ENCODE measurements at places on chromosomes 12 and 14. TPM values are rescaled to one million over a fixed set of nuclear protein-coding genes. Genes with fewer than 3 reads are reported as not detected.

The FOXJ2 gene
- total RNA-seq: 9.4 TPM

The SDR9C7 gene
- total RNA-seq: not detected

The NRXN3 gene
- 0.52 TPM for total RNA-seq

The NR1H4 gene
- not detected for total RNA-seq

The PPP1R12A gene
- 91.3 TPM for total RNA-seq

The RNF212B gene
- not detected for total RNA-seq

The MYBPC1 gene
- 2,201 TPM for total RNA-seq

The SLC10A1 gene
- total RNA-seq: not detected

The VWF gene
- 58.5 TPM for total RNA-seq

The CLSTN3 gene
- 15.1 TPM for total RNA-seq

The SERPINA12 gene
- total RNA-seq: not detected

The GARIN6 gene
- total RNA-seq: not detected

The EMP1 gene
- 40.2 TPM for total RNA-seq

The CLEC1B gene
- not detected for total RNA-seq

All from skeletal muscle tissue (tissue), 5 donors.